CD4-positive, alpha-beta T cell treated with Interleukin-4 for 1 hour (primary cell): ENCODE measurements at places on chromosomes 7 and 10.

DNA sequence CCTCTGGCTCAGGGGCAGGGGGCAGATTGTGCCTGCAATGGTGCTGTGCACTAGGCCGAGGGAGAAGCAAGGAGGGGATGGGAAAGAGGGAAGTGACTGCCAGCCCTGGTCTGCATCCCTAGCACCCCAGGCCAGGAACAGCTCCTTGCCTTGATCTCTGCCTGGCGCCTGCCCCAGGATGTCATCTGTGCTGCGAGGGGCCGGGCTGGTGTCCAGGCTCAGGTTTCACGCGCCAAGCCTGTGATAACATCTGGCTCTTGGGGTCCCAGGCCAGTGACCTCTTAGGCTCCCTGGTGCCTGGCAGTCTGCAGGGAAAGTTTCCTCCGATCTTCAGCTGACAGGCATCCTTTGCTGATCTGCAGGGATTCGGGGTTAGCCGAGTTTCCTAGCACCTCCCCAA, 193.5 kb upstream of the GPR26 start:
- DNase-seq = no peak

GRCh38 chr7:121570365-121570764, 174.3 kb upstream of the FAM3C start:
- no peak for DNase-seq

DNA sequence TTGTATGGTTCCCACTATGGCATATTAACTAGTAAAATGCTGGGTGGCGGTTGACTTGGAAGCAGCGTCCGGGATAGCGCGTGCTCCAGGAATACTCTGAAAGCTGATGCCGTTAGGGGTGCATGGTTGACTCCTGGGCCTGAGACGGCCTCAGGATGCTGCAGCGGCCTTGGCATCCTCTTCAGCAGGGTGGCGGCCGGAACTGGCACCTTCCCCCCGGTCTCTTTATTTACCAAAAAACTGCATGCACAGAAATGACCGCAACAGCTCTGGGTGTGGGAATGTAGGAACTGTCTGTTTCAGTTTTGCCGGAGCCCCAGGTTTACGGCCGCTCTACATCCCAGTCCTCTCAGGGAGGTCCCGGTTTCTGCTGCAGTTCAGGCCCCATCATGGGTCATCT, 28.8 kb downstream of the PFKP start:
- DNase-seq = no peak

- no peak for DNase-seq
Observed at GRCh38 chr10:1402816-1403507, 334.4 kb downstream of the ADARB2 start.

DNA sequence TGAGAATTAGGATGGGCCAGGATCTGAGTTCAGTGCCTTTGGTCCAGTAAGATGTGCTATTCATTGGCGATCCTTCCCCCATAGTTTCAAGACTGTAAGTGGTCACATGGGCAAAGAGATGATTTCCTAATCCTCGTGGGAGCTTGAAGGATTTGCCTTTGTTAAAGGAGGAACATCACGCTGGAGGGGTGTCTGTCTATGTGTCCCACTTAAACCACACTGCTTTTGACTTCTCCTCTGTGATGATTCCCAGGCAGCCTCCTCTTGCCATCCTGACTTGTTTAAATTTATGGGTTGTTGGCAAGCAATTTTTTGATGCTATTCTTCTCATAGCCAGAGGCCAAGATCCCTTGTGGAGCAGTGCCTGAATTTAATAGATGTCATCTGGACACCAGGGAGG, 154.0 kb downstream of the TCF7L2 start:
- no peak for DNase-seq

DNA sequence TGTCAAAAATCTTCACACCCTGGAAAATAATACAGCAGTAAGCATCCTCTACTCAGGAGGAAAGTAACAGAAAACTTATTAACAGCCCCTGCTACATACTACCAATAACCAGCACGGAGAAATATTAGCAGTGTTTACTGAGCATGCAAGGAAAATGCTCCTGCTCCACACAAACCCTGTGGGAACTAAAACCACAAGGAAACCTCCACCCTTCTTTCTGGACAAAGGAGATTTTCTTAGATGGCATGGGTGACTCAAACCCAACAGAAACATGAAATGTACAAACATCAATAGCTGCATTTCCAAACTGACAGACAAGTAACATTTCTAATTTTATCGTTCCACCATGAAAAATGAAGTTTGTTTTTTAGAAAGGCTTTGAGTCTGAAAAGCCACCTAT, 113.4 kb downstream of the VPS41 start:
- DNase-seq = no peak

DNA sequence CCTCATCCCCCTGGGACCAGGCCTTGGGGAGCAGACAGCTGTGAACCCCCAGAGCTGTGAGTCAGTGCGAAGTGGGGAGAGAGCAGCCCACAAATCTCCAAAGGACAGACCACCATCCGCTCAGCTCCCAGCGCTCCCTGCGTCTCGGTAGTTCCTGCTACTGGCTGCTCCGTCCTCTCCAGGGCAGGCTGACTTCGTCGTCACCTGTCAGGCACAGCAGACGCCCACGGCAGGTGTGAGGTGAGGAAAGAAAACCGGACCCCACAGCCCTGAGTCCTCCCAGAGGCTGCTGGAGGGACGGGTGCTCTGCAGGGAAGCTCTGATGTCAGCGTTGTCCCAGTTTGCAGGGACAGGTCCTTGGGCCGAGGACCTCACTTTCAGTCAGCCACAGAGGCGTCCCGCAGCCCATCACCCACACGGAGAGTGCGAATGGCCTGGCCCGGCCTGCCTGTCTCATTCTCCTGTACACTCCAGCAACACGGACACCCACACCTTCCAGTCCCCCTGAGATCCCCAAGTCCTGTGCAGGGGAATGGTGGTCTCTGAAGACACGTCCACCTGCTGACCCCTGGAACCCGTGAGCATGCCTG, 95.2 kb downstream of the DNAJB6 start:
- no peak for DNase-seq
